ENCODE measurements at places on chromosomes 11 and 22.

DNA sequence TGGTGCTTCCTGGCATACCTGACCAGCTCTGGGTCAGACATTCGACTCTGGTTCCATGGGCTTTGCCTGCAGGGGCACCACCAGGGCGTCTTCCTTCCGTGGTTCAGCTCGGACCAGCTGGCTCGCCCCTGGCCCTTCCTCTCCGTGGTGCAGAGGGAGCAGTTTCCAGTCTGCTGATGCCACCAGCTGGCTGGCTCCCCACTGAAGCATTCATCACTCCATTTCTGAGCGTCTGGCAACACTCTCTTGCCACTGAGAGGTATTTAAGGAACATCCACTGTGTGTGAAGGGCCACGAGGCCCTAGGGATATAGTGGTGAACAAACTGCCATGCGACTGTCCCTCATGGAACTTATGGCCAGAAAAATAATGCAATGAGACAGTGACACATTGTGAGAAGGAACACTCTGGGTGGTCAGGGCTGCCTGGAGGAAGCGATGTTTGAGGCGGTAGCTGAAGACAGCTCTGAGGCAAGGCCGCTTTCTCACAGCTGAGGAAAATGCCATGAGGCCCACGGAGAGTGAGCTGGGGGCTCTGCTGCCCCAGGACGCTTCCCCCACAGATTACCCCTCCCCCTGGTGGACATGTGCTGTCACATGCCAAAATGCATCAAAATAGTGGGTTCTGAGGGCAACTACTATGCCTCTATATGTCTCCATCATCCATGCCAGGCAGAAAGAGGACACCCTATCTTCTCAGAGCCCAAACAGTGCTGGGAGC lies 44.9 kb upstream of the ARFGAP3 start:
- no peak for DNase-seq

DNA sequence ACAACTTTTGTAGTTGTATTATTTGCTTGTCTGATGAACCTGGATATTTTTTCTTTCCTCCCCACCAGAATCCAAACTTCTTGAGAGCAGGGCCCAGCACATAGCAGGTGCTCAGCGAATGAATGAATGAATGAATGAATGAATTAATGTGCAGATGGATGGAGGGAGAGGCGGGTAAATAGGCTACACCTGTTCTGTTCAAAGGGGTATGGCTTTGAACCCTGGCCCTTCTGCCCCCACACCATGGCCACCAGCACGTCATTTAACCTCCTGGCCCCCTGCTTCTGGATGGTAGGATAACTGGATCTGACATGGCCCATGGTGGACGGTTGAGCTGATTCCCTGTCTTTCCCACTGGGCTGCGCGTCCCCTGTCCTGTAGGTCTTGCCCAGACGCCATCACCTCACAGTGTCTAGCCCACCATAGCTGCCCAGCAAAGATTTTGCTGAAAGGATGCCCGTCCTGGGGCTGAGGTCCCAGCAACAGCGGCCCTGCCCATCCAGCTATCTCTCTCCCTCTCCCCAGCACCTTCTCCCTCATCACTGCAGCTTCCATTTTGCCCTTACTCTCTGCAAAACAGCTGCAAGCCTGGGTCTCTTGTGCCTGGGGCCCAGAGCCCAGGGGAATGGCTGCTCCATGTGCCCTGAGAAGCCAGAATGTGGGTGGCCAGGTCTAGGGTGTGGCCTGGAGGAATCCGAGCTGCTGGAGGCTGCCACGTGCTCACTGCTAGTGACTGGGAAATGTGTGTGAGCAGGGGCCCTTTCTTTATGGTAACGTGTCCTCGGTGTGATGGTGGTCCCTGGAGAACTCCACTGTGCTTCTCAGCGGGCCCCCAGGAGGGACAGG lies 49.3 kb upstream of the LINC01488 start:
- DNase-seq: no peak

DNA sequence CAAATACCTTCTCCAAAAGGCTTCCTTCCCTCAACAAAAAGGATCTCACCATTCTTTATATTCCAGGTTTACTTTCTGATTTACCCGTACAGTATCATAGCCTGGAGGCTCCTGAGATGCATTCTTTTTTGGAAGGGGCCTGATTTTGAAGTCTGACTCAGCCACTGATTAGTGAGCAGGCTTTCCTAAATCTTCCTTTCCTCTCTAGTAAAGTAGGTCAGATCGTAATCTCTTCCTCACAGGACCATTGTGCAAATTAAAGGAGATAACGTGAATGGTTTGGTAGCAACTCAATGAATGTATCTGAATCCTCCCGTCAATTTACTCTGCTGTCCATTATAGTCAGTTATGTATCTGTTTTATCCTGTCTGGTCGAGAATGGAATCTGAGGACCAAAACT lies 227.7 kb upstream of the ANO5 start:
- no peak for DNase-seq

GRCh38 chr11:121354192-121354591 lies 61.6 kb downstream of the SC5D start:
- DNase-seq: no peak

DNA sequence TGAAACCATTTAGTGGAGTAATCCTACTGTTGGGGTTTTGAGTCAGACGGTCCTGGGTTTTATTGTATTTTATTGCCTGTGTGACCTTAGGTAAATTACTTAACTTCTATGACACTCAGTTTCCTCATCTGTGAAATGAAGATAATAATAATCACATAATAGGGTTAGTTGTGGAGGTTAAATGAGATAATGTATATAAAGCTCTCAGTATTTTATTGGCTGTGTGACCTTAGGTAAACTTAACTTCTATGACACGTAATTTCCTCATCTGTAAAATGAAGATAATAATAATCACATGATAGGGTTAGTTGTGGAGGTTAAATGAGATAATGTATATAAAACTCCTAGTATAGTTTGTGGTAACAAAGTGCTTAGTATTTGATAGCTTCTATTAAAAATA lies 13.2 kb downstream of the BARX2 start:
- no peak for DNase-seq

- DNase-seq: no peak
Observed at GRCh38 chr11:67776852-67777520, 102.6 kb upstream of the ALDH3B2 start.

- DNase-seq: no peak
Observed at GRCh38 chr22:37026325-37026724, 6.8 kb downstream of the MPST start.

DNA sequence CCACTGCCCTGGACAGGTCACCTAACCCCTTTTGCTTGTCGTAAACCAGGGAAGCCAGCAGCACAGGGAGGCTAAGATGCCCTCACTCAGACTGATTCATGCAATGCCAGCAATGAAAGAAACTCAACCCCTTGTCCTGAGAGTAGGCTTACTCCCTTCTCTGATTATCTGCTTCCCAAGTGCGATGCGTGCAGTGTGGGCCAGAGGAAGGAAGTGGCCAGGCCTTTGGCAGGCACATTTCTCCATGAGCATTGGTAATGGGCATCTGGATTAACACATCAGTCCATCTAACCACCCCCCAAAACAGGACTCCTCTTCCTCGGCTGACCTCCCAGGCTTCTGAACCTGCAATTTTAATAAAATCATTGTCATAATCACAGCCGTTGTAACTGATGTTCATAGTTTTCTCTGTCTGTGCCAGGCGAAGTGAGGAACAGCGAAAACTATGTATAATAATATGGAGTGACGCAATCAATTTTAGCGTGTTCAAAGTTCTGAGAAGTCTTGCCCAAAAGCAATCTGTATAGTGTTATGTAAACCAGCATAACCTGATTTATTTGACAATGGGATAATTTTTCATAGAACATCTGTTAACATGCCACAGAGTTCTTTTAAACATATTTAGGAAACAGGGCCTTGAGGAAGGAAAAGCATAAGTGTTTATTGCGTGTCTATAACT lies 33.9 kb downstream of the TST start:
- no peak for DNase-seq

DNA sequence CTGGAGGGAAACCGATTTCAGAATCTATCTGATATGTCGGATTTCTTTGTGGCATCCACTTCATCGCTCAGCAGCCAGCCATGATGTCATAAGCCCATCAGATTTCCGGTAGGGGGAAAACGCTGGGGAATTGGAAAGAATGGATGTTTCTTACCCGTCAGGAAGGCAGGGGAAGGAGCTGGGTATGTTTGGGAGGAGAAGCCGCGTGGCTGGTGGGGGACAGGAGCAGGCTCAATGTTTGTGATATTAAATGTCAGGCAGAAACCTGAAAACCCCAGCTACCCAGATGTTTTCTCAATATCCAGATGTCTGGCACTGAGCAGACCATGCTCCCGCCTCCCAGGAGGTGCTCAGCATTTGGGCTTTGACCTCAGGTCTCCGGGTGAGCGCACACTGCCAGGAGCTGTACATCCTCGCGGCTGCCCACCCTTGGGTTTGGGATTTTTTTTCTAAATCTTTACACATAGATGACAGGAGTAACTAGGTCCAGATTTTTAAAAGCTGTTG lies 67.5 kb downstream of the NFAM1 start:
- no peak for DNase-seq

- DNase-seq: no peak
Observed at GRCh38 chr11:1815311-1815710, 19.5 kb upstream of the SYT8 start.

GRCh38 chr11:12189543-12190235 lies 79.3 kb downstream of the MICAL2 start:
- peak; percentile 64 for DNase-seq

DNA sequence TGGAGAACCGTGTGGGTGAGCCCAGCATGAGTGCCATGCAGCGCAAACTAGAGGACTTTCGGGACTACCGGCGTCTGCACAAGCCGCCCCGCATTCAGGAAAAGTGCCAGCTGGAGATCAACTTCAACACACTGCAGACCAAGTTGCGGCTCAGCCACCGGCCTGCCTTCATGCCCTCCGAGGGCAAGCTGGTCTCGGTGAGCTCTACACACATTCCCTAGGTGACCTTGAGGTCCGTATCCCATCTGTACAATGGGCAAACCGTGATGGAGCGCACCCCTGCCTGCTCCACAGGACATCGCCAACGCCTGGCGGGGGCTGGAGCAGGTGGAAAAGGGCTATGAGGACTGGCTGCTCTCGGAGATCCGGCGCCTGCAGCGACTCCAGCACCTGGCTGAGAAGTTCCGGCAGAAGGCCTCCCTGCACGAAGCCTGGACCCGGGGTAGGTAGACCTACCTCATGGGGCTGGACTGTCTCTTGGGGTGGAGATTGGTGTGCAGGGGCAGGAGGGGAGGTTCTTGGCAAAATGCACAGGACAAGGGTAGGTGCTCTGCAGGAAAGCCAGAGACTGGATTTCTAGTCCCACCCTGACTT lies 10.6 kb downstream of the CTSF start:
- no peak for DNase-seq

DNA sequence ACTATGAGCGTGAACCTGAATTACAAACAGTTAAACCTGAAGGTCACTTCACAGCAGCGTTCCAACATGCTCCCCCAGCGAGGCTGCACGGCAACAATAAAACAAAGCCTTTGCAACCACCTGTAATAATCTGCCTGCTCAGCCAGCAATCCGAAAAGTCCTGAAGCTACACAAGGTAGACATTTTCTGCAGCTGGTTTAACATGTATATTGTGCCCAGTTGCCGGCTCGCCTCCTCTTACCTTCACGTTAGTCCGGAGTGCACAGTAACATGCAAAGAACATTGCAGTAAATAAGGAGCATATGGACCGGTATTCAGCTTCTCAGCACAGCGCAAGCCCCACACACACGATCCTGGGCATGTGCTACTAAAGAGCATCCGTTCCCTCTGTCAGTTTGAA lies 704.3 kb downstream of the DLG2 start:
- no peak for DNase-seq

DNA sequence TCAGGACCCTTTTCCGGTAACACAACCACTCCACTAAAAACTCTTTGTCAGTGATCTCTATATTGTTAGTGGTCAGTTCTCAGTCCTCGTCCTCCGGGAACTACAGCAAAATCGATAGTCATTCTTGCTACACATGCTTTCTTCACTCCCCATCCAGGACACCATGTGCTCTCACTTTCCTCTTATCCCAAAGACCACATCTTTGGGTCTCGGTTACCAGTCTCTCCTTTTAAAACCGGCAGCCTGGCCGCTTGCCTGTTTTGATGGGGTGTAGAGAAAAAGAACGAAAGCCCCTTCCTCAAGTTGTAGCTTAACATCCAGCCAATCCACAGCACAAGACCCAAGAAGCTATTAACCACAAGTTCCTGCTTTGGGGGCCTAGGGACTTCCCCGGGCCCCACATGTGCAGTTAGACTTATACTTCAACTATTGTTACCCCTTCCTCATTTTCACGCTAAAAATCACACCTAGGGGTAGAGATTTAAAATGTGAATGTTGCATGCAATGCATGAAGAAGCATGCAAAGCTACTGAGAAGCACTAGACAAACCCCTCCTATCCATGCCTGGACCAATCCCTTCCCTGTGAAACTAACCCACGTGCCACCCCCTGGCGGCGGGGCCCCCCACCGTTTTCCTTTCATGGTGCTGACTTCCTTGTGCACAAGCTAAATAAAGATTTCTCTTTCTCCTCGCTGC lies 1.5 kb upstream of the TOLLIP start:
- peak; percentile 57 for DNase-seq

DNA sequence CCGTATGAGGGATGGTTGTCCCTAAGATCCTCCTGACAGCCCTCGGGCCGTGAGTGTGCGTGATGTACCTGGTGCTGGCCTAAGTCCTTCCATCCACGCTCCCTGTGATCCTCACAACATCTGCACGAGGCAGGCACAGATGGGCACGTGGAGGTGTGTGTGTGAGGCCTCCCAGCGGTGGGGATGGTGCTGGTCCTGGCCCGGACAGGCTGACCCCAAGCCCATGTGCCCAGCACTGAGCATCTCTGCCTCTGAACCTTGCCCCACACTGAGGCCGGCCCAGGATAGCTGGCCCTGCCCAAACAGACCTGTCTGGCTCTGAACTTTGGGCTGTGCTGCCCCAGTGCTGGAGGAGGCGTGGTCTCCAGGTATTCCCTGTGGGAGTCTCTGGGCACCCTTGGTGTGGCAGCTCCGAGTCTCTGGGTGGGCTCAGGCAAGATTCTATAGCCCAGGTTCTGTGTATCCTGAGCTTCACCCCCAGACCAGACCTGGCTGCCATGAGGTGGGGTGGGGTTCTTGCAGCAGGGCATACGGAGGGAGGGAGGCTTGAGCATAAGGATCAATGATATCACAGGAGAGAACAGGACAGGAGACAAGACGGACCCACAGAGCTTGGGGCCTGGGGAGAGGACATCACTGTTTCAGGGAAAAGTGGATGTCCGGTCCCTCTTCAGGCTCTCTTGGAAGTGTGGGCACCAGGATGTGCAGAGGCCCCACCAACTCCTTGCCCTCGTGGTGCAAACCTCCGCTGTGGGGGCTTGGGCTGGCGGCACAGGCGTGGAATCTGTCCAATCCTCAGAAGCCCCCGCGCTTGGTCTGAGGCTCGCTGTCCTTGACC lies 881.8 kb downstream of the BRD1 start:
- DNase-seq: no peak
